ENCODE measurements at places on chromosomes 11 and 22.

DNA sequence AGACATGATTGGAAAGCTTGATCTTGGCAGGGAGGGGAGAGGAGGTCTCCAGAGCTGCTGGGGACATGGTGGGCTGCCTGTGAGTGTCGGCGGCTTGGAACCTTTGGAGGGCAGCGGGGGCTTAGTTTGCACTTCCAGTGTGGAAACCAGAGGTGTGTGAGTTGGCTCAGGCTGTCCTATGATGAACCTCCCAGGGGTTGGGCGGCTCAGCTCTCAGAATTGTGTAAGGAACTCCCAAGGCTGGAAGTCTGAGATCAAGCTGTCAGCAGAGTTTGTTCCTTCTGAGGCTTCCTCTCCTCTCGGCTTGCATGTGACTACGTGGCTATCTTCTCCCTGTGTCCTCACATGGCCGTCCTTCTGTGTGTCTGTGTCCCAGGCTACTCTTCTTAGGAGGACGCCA lies 87.9 kb upstream of the B3GAT1 start:
- no peak for DNase-seq

DNA sequence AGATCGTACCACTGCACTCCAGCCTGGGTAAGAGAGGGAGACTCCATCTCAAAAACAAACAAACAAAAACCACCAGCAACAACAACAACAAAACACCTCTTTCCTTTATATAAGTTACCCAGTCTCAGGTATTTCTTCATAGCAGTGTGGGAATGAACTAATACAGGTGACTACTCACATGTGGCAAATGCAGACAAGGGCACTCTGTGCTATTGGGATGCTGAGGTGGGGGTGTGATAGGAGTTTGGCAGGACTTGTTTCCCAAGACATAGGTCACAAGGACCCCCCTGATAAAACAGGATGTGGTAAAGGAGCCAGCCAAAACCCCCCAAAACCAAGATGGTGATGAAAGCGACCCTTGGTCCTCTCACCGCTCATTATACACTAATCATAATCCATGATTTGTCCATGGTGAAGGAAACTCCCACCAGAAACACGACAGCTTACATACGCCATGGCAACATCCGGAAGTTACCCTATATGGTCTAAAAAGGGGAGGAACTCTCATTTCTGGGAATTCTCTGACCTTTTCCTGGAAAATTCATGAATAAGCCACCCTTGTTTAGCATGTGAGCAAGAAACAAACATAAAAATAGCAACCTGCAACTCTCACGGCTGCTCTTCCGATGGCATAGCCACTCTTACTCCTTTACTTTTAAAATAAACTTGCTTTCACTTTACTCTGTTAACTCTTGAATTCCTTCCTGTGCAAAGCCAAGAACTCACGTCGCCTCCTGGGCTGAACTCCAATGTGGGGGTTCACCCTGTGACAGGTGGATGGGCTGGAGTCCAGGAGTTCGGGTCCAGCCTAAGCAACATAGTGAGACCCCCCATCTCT lies 18.8 kb upstream of the INCENP start:
- no peak for DNase-seq

DNA sequence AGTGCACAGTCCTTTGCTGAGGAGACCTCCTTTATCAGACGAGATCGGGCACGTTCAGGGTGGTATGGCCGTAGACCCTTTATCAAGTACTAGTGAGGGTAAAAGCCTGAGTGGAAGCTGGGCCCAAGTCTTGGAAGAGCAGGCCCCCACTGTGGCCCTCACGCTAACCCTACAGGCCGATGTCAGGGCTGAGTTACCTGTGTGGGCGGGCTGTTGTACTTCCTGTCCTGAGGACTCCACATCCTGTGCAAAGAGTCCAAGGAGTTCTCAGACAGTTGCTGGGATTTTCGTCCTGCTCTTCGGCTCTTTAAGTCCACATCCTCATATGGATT lies 34.9 kb downstream of the RPL27A start:
- no peak for DNase-seq

DNA sequence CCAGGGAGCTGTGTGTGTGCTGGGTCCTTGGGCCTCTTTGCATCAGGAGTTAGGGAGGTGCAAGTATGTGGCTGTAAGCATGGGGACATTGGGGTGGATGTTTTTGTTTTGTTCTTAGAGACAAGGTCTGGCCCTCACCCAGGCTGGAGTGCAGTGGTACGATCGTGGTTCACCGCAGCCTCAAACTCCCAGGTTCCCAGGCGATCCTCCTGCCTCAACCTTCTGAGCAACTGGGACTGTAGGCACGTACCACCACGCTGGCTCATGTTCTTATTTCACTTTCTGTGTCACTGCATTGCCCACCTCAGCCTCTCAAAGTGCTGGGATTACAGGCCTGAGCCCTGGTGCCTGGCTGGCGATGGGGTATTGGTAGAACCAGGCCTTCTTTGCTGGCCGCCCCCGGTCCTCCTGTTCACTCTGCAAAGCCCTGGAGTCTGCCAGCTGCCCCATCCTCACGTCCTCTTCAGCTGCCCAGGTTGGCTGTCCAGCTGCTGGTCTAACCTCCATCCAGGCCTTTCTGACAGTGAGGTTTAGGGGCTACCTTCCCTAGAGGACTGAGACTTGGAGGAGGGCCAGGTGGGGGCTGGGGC lies 851 bp upstream of the GRAMD4 start:
- DNase-seq: no peak

DNA sequence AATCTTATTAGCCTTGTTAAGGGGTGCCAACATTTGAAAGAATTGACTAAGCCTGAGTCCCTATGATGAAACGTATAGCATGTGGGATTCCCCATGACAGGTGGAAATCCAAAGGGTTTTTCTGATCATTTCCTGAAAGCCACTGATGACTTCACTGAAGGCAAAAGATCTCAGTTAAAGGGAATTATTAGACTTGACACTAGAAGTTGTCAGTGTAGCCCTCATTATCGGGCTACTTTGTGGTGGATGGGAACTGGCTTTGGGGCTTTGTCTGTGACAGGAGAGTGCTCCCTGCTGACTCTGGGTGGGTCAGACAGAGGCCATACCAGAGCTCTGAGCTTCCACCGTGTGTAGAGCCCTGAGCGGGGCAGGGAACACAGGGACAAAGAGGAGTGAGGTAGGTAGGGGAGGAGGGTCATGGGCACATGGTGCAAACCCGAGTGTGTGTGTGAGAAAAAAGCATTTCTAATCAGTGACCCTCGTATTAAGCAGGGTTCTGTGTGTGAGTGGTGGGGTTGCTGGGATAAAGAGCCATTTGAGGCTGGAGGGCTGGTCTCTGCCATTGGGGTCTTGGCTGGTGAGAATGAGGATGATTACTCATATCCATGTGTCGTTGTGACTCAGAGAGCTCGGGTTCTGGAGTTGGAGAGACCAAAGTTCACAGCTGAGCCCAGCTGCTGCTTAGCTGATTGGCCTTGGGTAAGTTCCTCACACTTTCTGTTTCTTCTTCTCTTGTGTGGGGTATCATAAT lies 101.1 kb downstream of the GRIK4 start:
- no peak for DNase-seq

DNA sequence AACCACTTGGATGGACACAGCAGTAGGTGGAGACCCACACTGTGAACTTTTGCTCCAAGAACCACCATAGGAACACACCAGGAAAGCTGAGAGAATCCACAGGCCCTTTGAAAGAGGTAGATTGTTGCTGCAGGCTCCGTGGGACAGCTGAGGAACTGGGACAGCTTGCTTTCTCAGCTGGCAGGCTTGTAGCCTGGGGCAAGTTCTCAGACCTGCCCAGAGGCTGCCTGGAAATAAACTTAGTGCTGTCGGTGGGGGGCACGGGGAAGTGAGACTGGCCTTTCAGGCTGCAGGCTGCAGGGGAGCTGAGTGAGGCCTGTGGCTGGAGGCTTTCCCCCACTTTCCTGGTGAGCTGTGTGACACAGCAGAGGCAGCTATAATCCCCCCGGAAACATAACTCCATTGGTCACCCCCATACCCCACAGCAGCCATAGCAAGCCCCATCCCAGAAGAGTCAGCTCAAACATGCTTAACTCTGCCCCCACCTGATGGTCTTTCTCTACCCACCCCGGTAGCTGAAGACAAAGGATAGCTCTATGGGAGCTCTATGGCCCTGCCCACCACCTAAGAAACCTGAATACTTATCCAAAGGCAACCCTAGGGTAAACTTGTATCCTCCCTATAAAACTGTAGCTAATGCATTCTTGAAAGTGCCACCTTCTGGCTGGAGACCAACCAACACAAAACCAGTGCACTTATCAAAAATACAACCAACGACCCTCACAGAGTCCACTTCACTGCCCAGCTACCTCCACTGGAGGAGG lies 21.4 kb upstream of the ACRV1 start:
- no peak for DNase-seq

- DNase-seq: peak; percentile 30
These were observed 68.4 kb downstream of the TBC1D22A start for GRCh38 chr22:46830841-46831240.

DNA sequence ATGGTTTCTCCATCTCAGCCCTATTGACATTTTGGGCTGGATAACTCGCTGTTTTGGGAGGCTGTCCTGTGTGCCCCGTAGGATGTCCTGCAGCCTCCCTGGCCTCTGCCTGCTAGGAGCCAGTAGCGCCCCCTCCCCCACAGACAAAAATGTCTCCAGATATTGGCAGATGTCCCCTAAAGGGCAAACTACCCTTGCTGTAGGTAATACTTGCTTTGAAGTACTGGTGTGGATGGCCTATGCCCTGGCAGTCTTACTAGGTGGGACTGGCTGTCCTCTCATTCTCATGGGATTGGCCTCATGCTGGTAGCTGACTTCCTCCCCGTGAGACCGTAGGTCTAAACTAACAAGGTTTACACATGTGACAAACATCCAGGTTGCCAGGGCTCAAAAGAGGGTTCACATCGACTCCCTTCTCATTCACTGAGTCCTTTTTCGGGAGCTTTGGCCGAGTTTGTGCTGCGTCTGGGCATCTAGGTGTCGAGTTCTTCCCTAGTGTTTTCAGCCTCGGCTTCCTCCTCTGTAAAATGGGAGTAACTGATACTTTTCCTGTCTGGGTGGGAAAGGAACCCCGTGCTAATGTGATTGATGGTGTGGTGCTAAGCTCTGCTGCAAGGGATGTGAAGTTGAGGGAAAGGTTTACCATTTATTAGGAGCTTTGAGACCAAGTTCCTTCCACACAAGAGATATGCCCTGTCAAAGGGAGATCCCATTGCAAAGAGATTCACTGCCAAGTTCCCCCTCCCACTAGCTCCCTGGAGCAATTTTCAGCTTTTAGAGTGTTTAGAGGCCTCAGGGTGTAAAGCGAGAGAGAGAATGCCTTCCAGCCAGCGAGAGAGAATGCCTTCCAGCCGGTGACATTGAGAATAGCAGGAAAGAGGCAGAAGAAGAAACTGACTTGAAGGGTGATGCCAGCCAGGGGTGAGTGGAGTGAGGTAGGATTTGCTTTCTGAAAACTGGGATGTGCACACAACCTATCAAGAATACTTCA lies 17.0 kb downstream of the PTPRJ start:
- DNase-seq: no peak

- no peak for DNase-seq
These were observed 30.8 kb downstream of the APLP2 start for GRCh38 chr11:130100381-130101095.

GRCh38 chr22:44546686-44547310 lies 48.8 kb upstream of the RTL6 start:
- no peak for DNase-seq

Data from fibroblast of skin of scalp (primary cell).